ENCODE measurements at places on chromosomes 2 and 18.
A peak's percentile ranks its signal among the peaks of the same experiment; 100 is the strongest.

- DNase-seq, result peak; percentile 8
Observed at GRCh38 chr2:227415538-227416424, 28.0 kb upstream of the SCYGR1 start.

- peak; percentile 3 for DNase-seq
Observed at GRCh38 chr2:134718023-134718816, 580 bp downstream of the TMEM163 start.

DNA sequence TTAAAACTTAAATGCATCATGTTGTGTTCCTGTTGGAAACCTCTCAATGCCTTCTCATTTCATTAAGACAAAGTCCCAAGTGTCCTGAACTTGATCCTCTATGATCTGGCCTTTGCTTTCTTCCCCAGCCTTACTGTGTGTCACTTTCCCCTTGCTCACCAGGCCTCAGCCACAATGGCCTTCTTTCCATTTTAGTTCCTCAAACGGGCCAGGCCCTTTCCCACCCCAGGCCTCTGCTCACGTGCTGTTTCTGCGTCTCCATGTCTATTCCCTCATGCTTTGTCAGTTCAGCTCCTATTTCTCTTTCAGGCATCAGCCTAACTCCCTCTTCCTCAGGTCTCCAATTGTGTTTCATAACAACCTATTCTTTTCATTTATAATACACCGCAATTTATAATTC is 19.5 kb downstream of the CXCR4 start:
- no peak for DNase-seq

GRCh38 chr18:77316641-77317040 is 67.0 kb downstream of the GALR1 start:
- DNase-seq, result no peak

DNA sequence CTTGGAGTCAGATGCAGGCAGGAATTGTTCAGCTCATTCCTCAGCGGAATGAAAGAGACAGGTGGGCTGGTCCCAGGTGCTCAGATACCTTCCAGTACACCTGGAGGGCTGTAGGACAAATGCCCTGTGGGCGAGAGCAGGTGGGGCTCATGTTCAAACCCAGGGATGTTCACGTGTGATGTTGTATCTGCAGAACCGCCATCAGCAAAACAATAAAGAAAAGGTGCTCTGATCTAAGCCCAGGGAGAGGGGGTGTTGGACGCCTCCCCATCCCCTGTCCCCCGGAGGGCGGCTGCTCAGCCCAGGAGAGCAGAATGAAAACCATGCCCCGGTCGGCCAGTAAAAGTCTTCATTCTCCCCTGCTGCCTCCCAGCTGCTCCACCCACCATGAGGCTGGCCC is 197.4 kb downstream of the HAUS1 start:
- DNase-seq, result no peak

- DNase-seq, result no peak
Observed at GRCh38 chr2:99926986-99927385, 215.4 kb downstream of the AFF3 start.

GRCh38 chr18:10015941-10016819 is 102.4 kb downstream of the VAPA start:
- no peak for DNase-seq

Measured in NCI-H1694 (cell line).